ENCODE measurements at places on chromosomes 4 and X.

DNA sequence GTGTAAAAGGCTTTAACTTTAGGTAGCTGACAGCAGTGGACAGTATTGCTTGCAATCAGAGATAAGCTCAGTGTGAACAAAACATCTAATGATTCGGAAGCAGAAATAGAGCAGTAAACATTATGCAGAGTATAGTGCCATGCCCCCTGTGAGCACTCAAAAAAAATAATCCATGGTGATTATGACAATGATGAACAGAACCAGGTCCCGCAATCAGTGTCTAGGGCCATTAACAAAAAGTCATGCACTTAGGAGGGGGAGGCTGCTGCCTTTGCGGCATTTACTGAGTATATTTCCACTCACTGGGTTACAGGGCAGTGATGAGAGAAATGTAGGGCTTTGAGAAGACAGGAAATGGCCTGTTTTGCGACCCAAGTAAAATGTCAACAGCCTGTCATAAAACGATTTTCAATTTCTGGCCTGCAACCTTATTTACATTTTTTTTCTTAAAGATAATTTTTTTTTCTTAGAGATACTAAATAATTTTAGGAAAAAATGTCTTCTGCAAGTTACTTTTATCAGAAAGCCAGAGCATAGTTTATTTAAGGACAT is 27.3 kb upstream of the NEIL3 start:
- DNase-seq: no peak

DNA sequence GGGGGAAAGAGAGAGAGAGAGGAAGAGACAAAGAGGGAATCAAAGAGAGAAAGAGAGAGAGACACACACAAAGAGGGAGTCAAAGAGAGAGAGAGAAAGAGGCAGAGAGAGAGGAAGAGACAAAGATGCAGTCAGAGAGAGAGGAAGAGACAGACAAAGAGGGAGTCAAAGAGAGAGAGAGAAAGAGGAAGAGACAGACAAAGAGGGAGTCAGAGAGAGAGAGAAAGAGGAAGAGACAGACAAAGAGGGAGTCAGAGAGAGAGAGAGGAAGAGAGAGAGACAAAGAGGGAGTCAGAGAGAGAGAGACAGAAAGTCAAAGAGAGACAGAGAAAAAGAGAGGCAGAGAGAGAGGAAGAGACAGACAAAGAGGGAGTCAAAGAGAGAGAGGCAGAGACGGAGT is 45.5 kb downstream of the MAGEA9 start:
- DNase-seq: no peak

GRCh38 chrX:16687514-16687913 is 25.0 kb downstream of the CTPS2 start:
- DNase-seq: no peak

DNA sequence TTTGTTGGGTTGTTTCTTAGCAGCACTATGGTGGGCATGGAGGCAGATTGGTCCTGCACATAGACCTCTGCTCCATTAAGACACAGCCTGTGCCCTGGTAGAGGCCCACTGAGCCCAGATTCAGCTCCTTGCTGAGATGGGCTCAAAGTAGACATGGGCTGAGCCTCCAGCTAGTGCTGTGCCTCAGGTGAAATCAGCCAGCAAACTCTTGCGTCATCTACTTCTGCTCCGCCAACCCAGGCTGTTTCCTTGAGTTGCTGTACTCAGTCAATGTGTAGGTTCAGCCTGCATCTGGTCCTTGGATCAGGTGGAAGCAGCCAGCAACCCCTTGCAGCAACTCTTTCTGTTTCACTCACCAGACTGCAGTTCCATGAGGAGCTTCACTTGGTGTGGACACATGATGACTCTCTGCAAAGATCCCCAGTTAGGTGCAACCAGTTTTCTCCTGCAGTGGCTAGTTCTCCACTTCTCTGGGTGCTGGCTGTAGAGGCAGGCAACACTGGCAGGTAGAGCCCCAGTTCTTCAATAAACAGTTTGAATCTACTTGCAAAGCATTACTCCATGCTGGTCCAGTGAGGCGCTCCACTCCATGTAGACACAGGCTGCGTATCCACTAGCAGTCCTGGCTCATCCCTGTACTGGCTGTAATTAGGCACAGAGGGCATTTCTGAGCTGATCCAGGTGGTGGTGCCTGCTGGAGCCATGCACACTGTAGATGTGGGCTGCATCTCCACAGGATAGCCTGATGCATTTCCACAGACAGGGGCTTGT is 199.0 kb upstream of the MAMLD1 start:
- no peak for DNase-seq

GRCh38 chrX:123871309-123871708 is 11.5 kb downstream of the XIAP start:
- no peak for DNase-seq

GRCh38 chr4:60241866-60242265 is 958.3 kb upstream of the ADGRL3 start:
- DNase-seq: no peak

DNA sequence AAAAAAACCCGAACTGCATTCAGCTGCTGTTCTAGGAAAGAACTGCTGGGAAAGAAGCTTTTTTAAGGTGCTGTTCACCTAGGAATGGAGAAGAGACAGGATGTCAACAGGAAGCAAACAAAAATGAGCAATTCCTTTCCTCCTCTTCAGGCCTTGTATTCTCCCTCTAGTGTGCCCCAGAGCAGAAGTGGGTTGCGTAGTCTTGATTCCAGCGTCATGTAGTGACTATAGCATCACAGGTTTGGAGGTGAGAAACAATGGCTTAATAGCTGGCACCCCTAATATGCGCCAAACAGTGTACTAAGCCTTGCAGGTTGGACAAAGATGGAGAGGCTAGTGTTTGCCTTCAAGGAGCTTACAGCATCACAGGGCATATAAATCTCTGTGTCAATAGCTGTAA is 146.3 kb upstream of the LCORL start:
- no peak for DNase-seq

GRCh38 chr4:106892786-106893185 is 143.3 kb downstream of the DKK2 start:
- DNase-seq: no peak

DNA sequence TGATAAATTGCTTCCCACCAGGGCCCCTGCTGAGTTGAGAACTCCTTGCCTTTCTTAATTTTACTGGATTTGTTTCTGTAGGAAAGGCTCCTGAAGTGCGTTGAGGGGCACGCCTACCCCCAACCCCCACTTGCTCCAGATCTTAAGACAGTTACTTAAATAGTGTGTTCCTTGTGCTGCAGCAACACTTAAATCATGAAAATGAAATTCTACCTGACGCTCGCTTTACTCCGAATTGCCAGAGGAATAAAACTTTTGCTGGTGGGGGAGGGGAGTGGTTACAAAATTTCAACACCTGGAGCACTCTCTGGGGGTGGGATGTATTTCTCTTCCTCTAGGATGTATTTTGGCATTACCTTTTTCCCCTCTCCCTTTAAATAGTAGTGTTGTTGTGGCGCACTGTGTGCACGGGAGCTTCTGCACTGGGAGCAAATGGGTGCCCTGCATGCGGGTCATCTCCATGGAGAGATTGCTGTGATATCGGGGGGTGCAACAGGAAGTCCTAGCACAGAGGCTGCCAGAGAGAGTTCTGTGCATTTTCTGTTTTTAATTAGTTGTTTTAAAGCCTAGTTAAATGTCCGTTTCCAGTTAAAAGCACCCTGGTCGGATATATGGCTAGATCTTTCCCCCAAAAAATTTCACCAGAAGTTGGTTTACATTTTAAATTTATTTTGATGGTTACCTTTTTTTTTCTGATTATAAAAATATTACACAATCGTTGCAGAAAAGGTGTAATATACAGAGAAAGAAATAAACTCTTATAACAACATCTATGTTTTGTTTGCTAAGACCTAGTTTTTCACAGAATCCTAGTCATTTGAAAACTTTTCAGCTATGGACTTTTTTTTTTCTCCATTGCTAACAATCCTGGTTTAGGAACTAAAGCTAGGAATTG is 207.7 kb downstream of the SOWAHB start:
- DNase-seq: peak; percentile 10

DNA sequence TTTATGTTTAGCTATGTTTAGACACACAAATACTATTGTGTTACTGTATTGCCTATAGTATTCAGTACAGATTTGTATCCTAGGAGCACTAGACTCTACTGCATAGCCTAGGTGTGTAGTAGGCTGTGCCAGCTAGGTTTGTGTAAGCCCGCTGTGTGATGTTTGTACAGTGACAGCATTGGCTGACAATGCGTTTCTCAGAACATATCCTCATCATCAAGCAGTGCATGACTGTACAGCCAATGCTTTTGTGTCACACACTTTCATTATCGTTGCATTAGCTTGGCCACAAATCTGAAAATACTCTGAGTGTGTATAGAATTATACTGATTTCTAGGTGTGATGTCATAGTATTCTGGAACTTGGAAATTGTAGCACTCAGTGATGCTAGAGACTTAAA is 63.4 kb downstream of the CLDN34 start:
- DNase-seq: no peak

GRCh38 chr4:120007191-120007871 is 59.3 kb downstream of the MAD2L1 start:
- DNase-seq: no peak

DNA sequence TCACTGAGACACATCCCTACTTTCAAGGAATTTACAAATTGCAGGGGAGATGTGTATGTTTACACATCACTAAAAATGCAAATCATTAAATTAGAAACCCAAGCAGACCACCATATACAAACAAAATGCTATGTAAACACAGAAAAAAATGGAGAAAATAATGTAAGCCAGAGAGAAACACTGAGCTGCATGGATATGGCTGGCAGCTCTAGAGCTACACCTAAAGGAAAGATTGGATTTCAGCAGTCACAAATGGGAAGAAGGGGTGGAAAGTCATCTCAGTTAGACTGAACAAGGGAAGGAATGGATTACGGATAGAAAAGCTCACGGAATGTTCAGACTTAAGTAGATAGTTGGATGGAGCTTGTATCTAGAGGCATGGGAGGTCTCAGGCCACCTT is 186.3 kb downstream of the MOSPD2 start:
- DNase-seq: no peak

GRCh38 chr4:6892190-6892908 is 17.3 kb upstream of the TBC1D14 start:
- peak; percentile 67 for DNase-seq

- no peak for DNase-seq
These were observed 18.4 kb downstream of the MAGEB17 start for GRCh38 chrX:16185725-16186136.

DNA sequence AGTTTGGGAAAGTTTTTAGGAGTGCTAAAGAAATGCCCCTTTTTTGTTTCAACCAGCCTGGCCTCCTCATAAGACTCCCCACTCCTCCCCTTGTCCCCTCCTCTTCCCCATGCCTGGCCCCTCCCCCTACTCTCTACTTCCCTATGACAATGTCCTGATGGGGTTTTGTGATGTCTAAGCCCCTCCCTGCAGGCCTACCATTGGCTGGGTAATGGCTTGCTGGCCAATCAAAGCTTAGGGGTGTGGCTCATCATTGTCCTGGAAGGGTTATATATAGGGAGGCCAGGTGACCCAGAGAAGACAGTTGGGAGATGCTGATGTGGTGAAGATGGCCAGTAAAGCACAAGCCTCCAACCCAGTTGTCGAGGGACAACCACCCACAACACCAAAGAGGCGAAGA is 48.2 kb upstream of the PASD1 start:
- DNase-seq: no peak

- no peak for DNase-seq
These were observed 88.6 kb downstream of the CENPC start for GRCh38 chr4:67456577-67457196.

- DNase-seq: no peak
These were observed 13.1 kb downstream of the ATP2B3 start for GRCh38 chrX:153530411-153531129.

DNA sequence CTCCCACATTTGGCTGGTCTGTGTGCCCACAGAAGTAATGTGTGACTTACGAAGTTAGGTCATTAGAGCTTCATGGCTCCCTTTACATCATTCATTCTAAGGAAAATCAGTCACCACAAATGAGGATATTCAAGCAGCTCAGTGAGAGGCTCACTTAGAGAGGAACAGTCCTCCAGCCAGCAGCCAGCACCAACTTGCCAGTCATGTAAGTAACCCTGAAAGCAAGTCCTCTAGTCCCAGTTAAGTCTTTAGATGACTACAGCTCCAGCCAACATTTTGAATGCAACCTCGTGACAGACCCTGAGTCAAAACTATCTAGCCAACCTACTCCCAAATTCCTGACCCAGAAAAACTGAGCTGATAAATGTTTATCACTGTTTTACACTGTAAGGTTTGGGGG is 71.3 kb downstream of the LRBA start:
- no peak for DNase-seq

DNA sequence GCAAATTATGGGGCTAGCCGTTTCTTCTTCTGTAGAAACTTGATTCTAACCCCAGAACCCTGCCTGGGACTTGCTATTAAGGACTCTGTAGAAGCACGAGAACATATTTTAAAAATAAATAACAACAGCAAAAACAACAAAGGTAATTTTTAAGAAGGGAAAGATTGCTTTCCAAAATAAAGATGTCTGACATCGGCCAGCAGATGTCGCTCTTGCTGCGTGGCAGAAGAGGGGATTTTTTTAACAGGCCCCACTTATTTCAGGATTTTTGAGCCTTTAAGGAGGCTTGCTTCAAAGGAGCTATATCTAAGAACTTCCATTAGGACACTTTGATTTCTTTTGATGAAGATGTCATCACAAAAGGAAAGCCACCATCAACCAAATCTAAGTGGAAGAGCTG is 62.8 kb upstream of the EGFL6 start:
- no peak for DNase-seq

DNA sequence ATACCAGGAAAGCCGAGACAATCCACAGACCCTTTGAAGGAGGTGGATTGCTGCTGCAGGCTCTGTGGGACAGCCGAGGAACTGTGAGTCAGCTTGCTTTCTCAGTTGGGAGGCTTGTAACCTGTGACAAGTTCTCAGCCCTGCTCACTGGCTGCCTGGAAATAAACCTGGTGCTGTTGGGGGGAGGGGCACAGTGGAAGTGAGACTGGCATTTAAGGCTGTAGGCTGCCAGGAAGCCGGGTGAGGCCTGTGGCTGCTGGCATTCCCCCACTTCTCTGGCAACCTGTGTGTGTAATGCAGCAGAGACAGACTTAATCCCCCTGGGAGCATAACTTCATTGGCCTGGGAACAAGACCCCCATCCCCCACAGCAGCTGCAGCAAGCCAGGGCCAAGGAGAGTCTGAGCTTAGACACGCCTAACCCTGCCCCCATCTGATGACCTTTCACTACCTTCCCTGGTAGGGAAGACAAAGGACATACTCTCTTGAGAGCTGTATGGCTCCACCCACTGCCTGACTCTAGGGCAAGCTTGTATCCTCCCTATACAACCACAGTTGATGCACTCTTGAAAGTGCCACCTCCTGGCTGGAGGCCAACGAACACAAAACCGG is 64.1 kb downstream of the ALPK1 start:
- no peak for DNase-seq

DNA sequence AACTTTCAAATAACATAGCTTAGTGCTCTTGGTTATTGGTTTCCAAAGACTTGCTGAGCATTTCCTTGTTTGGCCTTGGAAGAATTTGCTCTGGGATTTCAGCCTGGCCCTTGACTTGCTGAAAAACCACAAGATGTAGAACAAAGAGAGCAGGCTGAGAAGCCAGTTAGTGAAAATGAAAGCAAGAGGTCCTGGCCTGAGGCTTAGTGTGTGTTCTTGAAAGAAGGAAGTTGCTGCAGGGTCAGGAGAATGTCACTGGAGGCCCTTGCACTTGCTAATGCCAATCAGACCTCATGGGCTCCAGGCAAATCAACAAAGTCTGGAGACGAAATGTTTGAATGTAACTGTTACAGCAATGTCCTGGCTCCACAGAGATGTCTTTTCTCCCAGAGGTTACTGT is 79.4 kb downstream of the SYNPO2 start:
- peak; percentile 42 for DNase-seq
